Activated T-cell treated with anti-CD3 and anti-CD28 coated beads for 4 hours (primary cell): ENCODE measurements at places on chromosomes 6 and 20.
A peak's percentile ranks its signal among the peaks of the same experiment; 100 is the strongest.

- no peak for DNase-seq
These were observed 98.6 kb downstream of the PTPRK start for GRCh38 chr6:128421788-128422187.

DNA sequence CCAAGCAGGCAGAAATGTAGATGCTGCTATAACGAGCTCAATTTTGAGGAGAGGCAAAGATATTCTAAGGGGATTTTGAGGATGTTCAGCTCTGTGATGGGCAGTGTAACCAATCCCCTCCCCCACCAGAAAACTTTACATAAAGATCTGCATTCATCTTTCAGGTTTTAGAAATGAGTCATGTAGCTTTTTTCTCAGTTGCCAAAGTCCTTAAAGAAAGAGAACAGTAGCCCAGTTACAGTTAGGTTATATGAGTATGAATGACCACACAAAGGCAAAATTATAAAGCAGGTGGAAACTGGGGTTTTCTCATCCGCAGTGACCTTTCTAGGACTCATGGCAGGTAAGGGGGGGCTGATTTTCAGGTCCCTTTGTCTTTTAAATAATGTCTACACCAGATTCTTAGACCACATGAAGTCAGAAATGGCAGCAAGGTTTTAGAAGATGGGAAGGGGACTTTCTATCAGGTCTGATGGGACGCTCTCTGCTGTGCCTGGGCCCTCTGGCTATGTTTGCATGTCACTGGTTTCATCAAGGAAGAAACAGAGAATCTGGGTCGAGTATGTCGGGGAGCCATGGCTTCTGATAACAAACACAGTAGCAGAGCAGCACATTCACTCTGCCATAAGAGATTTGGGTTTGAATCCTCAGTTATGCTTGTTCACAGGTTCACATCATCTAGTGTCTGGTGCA lies 94.7 kb downstream of the CLIC5 start:
- no peak for DNase-seq

- DNase-seq: no peak
These were observed 89.0 kb upstream of the CEP85L start for GRCh38 chr6:118740372-118740771.

DNA sequence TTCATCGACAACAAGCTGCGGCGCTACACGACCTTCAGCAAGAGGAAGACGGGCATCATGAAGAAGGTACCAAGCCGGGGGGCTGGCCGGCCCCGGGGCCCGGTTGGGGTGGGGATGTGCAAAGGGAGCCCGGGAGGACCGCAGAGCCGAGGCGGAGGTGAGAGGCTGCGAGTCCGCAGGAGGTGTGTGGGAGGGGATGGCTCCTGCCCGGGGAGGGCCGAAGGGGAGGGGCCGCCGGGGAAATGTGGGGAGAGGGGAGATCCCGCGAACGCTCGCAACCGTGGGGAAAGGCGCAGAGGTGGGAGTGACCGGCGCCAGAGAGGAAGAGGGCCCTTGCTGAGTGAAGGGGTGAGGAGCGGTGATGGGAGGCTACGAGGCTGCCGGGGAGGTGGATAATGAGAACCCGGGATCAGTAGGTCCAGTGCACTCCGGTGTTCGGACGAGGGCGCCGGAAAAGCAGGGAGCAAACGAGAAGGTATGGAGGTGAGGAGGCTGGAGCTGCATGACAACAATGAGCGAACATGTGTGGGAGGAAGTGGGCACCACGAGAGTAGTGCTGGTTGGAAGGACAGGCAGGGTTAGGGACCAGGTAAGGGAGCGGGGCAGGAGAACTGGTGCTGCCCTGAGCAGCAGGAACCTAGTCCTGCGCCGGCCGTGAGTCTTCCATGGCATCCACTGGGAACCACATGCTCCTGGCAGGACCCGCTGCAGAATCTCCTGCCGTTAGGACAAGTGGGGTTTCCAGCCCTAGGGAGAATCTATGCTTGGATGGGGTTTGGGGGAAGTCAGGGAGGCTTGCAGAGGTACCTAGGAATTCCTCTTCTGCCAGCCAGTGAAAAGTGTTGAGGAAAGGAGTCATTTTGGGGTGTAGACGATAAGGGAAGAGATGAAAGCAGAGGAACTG lies 1.3 kb downstream of the SRF start:
- peak; percentile 35 for DNase-seq

DNA sequence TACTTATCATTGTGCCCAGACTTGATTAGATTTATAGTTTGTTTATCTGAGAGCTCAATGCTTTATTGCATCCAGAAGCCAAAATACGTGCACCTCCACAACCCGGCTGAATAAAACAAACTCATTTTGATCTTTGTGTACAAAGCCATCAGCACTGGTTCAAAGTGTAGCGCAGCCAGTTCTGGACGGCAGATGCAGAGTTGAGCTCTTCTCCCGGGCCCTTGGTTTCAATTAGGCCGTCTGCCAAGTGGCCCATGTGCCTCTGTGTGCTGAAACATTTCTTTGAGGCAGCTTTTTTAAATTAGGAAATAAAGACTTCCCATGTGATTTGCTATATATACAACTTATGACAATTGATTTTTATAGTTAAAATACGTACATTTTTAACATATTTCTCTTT lies 96.2 kb upstream of the RSPO3 start:
- DNase-seq: no peak

DNA sequence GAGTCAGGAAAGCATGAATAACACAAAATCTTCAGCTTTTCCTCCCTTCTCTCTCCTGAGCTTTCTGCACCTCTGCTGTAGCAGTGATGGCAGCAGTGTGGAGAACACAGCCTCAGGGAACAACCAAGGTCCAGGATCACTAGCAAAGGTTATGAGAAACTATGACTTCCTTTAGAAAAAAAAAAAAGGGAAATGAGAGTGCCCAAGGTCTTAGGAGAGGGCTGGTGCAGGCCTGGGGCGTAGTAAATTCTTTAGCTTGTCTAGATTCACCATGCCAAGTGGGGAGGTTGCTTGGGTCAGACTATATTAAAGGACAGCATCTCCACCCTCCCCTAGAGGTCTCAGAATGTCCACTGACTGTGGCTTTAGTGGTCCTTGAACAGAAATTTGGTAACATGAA lies 40.4 kb upstream of the POLR1H start:
- no peak for DNase-seq

DNA sequence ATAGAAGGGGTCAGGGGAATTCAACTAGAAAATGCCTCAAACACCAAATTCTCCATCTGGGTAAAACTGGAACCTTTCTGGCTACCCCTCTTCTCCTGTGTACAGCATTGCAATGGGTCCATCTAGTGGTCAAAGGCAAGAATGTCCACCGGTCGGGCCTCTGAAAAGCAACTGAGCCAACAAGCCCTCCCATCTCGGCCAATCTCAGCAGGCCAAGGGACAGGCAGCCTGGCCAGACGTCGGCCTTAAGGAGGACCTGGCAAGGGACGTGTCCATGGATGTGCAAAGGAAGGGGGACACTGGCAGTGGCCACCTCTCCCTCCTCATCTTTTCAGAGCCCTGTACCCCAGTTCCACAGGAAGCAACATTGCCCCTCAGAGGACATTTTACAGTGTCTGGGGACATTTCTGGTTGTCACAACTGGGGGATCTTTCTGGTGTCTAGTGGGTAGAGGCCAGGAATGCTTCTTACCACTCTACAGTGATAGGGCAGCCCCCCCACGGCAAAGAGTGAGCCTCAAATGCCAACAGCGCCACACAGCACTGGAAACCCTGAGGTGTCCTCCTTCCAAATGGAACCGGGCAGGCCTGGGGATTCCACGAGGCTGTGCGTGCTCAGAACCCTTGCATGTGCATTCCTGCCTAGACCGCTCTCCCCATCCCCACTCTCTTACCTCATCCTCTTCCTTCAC lies 99.8 kb upstream of the FOXA2 start:
- DNase-seq: no peak

DNA sequence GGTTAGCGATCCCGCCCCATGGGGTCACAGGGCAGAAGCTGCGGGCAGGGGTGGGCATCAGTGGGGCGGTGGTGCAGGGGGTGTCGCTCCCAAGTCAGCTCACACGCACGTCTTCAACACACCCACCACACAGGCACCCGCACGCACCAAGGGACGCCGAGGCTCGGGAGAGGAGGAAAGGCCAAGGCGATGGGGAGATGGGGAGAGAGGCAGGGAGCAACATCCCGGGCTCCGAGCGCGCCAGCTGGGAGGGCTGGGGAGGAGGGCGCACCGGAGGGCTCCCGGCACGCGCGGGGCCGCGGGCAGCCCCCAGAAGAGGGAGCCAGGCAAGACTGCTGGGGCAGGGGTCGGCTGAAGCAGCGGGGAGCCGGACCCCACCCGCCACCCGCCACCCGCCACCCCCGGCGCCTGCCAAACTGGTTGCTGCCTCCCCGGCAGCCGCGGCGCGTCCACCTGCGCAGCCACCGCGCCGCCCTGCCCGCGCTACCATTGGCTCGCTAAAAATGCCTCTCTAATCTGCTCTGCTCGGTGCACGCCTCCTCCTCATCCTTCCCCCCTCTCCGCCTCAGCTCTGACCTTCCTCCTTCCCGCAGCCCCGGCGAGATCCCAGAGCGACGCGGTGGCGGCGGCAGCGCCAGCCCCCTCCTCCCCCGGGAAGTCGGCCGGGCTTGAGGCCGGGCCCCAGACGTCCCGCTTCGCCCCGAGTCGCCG lies at the start of gene PACSIN1:
Gene PACSIN1, plus strand, starts transcription at position 546 of the 711 bp plus-strand sequence. CDS start 60,230 bp downstream, outside the sequence.
- no peak for DNase-seq

- no peak for DNase-seq
These were observed 352.5 kb upstream of the SASH1 start for GRCh38 chr6:147990159-147990558.

DNA sequence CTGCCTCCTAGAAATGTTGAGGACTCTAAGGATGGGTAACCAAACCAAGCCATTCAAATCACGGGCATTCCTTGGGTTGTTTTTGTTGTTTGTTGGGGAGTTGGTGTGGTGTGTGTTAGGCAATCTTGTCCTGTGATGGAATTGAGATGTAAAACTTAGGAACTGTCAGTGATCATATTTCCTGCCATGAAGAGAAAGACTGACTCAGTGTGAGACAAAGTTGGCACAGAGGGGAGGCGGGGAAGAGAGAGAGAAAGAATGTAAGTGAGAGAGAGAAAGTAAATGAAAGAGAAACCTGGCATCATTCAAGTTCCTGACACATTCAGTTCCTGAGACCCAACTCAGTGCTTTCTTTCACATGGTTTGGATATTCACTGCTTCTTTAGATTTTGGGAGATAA lies 21.6 kb upstream of the FBXO30 start:
- no peak for DNase-seq

GRCh38 chr6:150091476-150091875 lies 22.6 kb upstream of the ULBP3 start:
- DNase-seq: no peak
